Central memory CD8-positive, alpha-beta T cell (primary cell): ENCODE measurements at places on chromosomes 2 and 18.
A peak's percentile ranks its signal among the peaks of the same experiment; 100 is the strongest.

GRCh38 chr2:241706537-241706936, 4.7 kb downstream of the ING5 start:
- peaks cover 55% of the 10 kb centered on the region for H3K36me3 ChIP-seq
- no peak overlapping the region for H3K4me3 ChIP-seq
- peaks cover 29% of the 10 kb centered on the region for H3K4me1 ChIP-seq
- H3K27ac ChIP-seq = no peak overlapping the region
- DNase-seq = no peak
- H3K27me3 ChIP-seq = no peaks in the 10 kb centered on the region

- H3K36me3 ChIP-seq = no peaks in the 10 kb centered on the region
- no peak for DNase-seq
- H3K27ac ChIP-seq = no peak overlapping the region
- no peak overlapping the region for H3K4me3 ChIP-seq
Observed at GRCh38 chr2:217316743-217317142, 456.9 kb upstream of the TNP1 start.

GRCh38 chr2:44763275-44763782, 178.2 kb upstream of the SIX3 start:
- no peak for DNase-seq
- no peak overlapping the region for H3K4me3 ChIP-seq
- no peak overlapping the region for H3K27ac ChIP-seq
- no peaks in the 10 kb centered on the region for H3K27me3 ChIP-seq
- H3K36me3 ChIP-seq = peaks cover 2% of the 10 kb centered on the region

GRCh38 chr2:241577413-241578122, 19.0 kb downstream of the BOK start:
- no peak overlapping the region for H3K27ac ChIP-seq
- no peak for DNase-seq
- H3K4me1 ChIP-seq = no peaks in the 10 kb centered on the region
- H3K4me3 ChIP-seq = no peak overlapping the region

DNA sequence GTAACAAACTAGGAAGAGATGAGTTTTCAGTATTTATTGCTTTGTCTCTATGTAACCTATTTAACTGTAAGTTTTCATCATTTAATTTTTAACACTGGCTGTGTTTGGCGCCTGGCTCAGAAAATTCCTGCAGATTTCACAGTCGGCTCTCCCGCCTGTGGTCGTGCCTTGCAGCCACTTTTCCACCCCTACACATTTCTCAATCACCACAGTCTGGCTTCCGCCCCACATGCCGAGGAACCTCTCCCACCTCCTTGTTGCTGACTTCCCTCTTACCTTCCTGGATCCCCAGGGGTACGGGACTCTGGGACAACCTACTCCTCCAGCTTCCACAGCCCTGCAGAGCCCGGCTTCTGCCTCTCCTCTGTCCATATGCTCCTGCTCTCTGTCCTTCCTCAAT, 41.6 kb upstream of the MGAT4A start:
- peak overlapping the region; percentile 84 for H3K4me3 ChIP-seq
- H3K4me1 ChIP-seq = peaks cover 71% of the 10 kb centered on the region
- DNase-seq = no peak
- H3K36me3 ChIP-seq = peaks cover 20% of the 10 kb centered on the region

GRCh38 chr2:63310614-63311013, 260.0 kb downstream of the OTX1 start:
- H3K27me3 ChIP-seq = no peaks in the 10 kb centered on the region
- DNase-seq = no peak
- no peak overlapping the region for H3K4me3 ChIP-seq
- no peaks in the 10 kb centered on the region for H3K4me1 ChIP-seq
- no peak overlapping the region for H3K27ac ChIP-seq
- peaks cover 2% of the 10 kb centered on the region for H3K36me3 ChIP-seq

- no peak for DNase-seq
- no peak overlapping the region for H3K27ac ChIP-seq
- no peaks in the 10 kb centered on the region for H3K27me3 ChIP-seq
- no peaks in the 10 kb centered on the region for H3K4me1 ChIP-seq
- H3K4me3 ChIP-seq = no peak overlapping the region
Observed at GRCh38 chr18:14940735-14941134, 192.8 kb downstream of the ANKRD30B start.
